ENCODE measurements at places on chromosomes 1 and 21.
A peak's percentile ranks its signal among the peaks of the same experiment; 100 is the strongest.

- no peak for DNase-seq
Observed at GRCh38 chr1:167128261-167129227, 34.7 kb downstream of the STYXL2 start.

DNA sequence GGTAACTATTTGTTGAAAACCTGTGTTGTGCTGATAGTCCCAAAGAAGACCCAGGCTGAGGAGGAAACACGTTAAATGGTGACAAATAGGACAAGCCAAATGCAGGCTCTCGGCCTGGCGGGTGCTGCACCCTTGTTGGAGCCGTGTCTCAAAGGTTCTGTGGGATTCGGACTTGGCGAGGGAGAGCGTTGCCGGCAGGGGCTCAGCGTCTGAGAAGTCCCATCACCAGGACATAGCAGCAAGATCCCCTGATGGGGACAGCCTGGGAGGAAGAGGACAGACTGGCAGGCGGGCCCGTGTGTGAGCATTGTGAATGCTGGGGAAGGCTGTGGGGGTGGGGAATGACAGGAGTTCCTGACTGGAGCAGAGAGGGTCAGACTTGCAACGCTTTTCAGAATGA, 142.5 kb downstream of the PGBD5 start:
- DNase-seq = peak; percentile 55

- no peak for DNase-seq
Observed at GRCh38 chr1:42913426-42914091, 45.1 kb downstream of the SLC2A1 start.

- no peak for DNase-seq
Observed at GRCh38 chr21:29287383-29287782, 11.3 kb upstream of the BACH1 start.

DNA sequence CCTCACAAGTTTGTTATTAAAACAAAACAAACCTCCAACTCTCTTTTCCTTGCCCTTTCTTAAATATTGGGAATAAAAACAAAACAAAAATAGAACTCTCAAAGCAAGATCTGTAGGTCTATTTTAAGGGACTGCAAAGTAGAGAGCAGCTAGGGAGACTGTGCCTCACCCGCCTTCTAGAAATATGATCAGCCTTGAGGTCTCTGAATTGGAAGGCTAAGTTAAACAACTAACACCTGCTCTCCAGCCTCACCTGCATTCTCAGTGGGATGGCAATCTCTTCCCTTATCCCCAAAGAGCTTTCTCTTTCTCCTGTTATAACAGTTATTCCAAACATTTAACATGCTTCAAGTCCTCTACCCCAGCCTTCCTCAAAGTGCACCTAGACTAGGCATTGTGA, 75.5 kb upstream of the TNR start:
- DNase-seq = no peak

- DNase-seq = peak; percentile 94
Observed at GRCh38 chr1:155208541-155209311, at the start of gene MTX1. TSS of gene MTX1 (plus strand) at chr1:155208695. CDS start at chr1:155208805, 110 bp downstream.
